Spleen (tissue), 13 donors: ENCODE measurements at places on chromosomes 7 and 10. TPM values are rescaled to one million over a fixed set of nuclear protein-coding genes. Genes with fewer than 3 reads are reported as not detected.

TMEM270 gene
- not detected for total RNA-seq

PCLO gene
- 2.0 TPM for total RNA-seq

NKX1-2 gene
- total RNA-seq = not detected

TMEM26 gene
- total RNA-seq = 21.0 TPM

PNLIPRP2 gene
- total RNA-seq = not detected

DNA2 gene
- total RNA-seq = 6.1 TPM

EMX2 gene
- total RNA-seq = not detected

ANXA8L1 gene
- not detected for total RNA-seq

HOXA1 gene
- 1.6 TPM for total RNA-seq

MYH16 gene
- not detected for total RNA-seq

SLC25A13 gene
- 22.3 TPM for total RNA-seq

TRIM8 gene
- total RNA-seq = 116 TPM

C7orf33 gene
- not detected for total RNA-seq

CTNNA3 gene
- 0.51 TPM for total RNA-seq

TBXAS1 gene
- 186 TPM for total RNA-seq

SLC16A9 gene
- total RNA-seq = 30.6 TPM

IRF5 gene
- total RNA-seq = 56.3 TPM

GSTO2 gene
- total RNA-seq = 0.33 TPM

UTF1 gene
- total RNA-seq = 0.41 TPM

RINT1 gene
- total RNA-seq = 20.3 TPM

PGAM2 gene
- 0.75 TPM for total RNA-seq

SORCS3 gene
- not detected for total RNA-seq

NPY4R2 gene
- total RNA-seq = not detected

ITGA8 gene
- 60.3 TPM for total RNA-seq

NPSR1 gene
- total RNA-seq = not detected

TAC1 gene
- total RNA-seq = 91.6 TPM

LGI1 gene
- total RNA-seq = not detected

TACC2 gene
- total RNA-seq = 6.5 TPM

BUD31 gene
- 50.2 TPM for total RNA-seq

LRRC61 gene
- total RNA-seq = 14.3 TPM

MYL10 gene
- total RNA-seq = not detected

HABP2 gene
- total RNA-seq = not detected

IL6 gene
- total RNA-seq = 4.2 TPM

CCDC146 gene
- 12.7 TPM for total RNA-seq

CCDC3 gene
- 29.5 TPM for total RNA-seq

LIPJ gene
- total RNA-seq = not detected
